H1 (cell line): ENCODE measurements at places on chromosomes 1 and 21. TPM values are rescaled to one million over a fixed set of nuclear protein-coding genes. Genes with fewer than 3 reads are reported as not detected.

GRCh38 chr1:112322983-112323678 is 72.9 kb upstream of the CTTNBP2NL start:
- no peak for DNase-seq
- no peak overlapping the region for H3K4me3 ChIP-seq
- H3K27ac ChIP-seq, result no peak overlapping the region
- H3K4me1 ChIP-seq, result no peaks in the 10 kb centered on the region
- no peaks in the 10 kb centered on the region for H3K36me3 ChIP-seq
- no peaks in the 10 kb centered on the region; the same call in 1 of the 2 replicates for H3K27me3 ChIP-seq

GRCh38 chr1:154955039-154955717 is 721 bp downstream of the PBXIP1 start:
- H3K4me1 ChIP-seq, result peaks cover 28% of the 10 kb centered on the region
- H3K27ac ChIP-seq, result peak overlapping the region; percentile 95
- H3K36me3 ChIP-seq, result peaks cover 8% of the 10 kb centered on the region; the same call in 1 of the 2 replicates
- DNase-seq, result no peak
- H3K4me3 ChIP-seq, result peak overlapping the region; percentile 71
- no peaks in the 10 kb centered on the region; the same call in 1 of the 2 replicates for H3K27me3 ChIP-seq

Gene PLA2G2D
- not detected in 2 replicates for total RNA-seq

DNA sequence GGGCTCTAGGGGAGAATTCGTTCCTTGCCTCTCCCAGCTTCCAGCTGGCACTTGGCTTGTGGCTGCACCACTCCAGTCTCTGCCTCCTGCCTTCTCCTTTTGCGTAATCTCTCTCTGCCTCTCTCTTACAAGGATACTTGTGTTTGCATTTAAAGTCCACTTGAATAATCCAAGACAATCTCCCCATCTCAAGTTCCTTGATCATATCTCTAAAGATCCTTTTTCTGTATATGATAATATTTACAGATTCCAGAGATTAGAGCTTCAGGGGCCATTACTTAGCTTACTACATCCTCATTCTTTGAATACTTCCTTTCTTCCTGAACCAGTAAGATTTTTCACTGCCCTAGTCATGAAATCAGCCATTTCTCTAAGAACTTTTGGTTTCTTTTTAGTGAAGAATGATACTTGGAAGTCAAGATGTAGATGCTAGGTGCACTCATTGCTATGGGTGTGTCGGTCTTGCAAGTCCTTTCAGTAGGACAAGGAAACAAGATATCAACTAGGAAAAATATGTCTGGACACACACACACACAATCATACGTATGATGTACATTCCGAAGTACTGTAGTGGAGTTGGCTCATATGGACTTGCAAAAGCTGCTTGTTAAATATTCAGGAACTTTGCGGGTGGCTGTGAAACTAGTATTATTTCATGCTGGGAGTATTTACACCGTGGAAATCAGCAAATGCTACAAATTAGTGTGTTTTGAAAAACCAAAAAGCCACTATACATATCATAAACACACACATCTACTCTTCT is 20.8 kb upstream of the RLF start:
- H3K27me3 ChIP-seq, result no peaks in the 10 kb centered on the region
- no peak overlapping the region for H3K27ac ChIP-seq
- H3K4me1 ChIP-seq, result no peaks in the 10 kb centered on the region
- no peak overlapping the region for H3K4me3 ChIP-seq
- no peak for DNase-seq

DNA sequence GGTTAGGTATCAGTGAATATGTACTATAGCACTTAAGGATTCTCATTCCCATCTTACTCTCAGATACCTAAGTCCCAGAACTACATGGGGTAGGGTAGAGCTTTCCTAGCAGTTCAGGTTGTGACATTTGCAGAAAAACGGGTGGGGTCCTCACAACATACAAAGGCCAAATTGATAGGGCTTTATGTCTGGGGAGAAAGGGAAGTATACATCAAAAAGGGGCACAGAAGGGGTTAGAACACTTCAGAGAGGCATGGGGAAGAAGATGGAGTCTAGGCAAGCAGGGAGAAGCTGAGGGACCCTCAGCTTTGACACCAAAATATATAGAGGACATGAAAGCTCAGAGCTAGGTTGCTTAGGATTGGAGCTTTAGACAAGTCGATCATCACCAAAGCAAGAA is 3.6 kb downstream of the UROD start:
- no peak for DNase-seq
- no peak overlapping the region for H3K4me3 ChIP-seq
- no peak overlapping the region for H3K27ac ChIP-seq
- 0 out of 2 replicates have a peak, but pooled peaks cover 3% of the 10 kb centered on the region for H3K36me3 ChIP-seq

GRCh38 chr1:18166929-18167328 is 59.3 kb downstream of the IGSF21 start:
- no peak overlapping the region for H3K4me3 ChIP-seq
- no peaks in the 10 kb centered on the region for H3K36me3 ChIP-seq
- no peak for DNase-seq
- peaks cover 3% of the 10 kb centered on the region for H3K4me1 ChIP-seq
- no peak overlapping the region for H3K27ac ChIP-seq

- no peak overlapping the region for H3K4me3 ChIP-seq
- H3K36me3 ChIP-seq, result no peaks in the 10 kb centered on the region
- no peaks in the 10 kb centered on the region for H3K27me3 ChIP-seq
- no peak overlapping the region for H3K27ac ChIP-seq
- no peaks in the 10 kb centered on the region for H3K4me1 ChIP-seq
Observed at GRCh38 chr1:221760911-221761310, 19.0 kb upstream of the DUSP10 start.

- DNase-seq, result no peak
- H3K27ac ChIP-seq, result no peak overlapping the region
- no peaks in the 10 kb centered on the region for H3K27me3 ChIP-seq
- no peaks in the 10 kb centered on the region for H3K4me1 ChIP-seq
- H3K36me3 ChIP-seq, result no peaks in the 10 kb centered on the region
Observed at GRCh38 chr1:89104687-89105086, 21.2 kb downstream of the GBP2 start.

- DNase-seq, result no peak
- no peaks in the 10 kb centered on the region for H3K36me3 ChIP-seq
- H3K4me3 ChIP-seq, result no peak overlapping the region
- no peaks in the 10 kb centered on the region for H3K4me1 ChIP-seq
- no peaks in the 10 kb centered on the region for H3K27me3 ChIP-seq
Observed at GRCh38 chr1:4674676-4675075, 20.3 kb downstream of the AJAP1 start.

- no peaks in the 10 kb centered on the region for H3K4me1 ChIP-seq
- H3K27ac ChIP-seq, result no peak overlapping the region
- no peak for DNase-seq
- H3K4me3 ChIP-seq, result no peak overlapping the region
Observed at GRCh38 chr1:37574834-37575480, 18.2 kb downstream of the DNALI1 start.

- H3K27me3 ChIP-seq, result no peaks in the 10 kb centered on the region
- H3K36me3 ChIP-seq, result no peaks in the 10 kb centered on the region
- H3K4me1 ChIP-seq, result peaks cover 11% of the 10 kb centered on the region
Observed at GRCh38 chr1:43207229-43207853, 35.2 kb downstream of the CFAP57 start.

DNA sequence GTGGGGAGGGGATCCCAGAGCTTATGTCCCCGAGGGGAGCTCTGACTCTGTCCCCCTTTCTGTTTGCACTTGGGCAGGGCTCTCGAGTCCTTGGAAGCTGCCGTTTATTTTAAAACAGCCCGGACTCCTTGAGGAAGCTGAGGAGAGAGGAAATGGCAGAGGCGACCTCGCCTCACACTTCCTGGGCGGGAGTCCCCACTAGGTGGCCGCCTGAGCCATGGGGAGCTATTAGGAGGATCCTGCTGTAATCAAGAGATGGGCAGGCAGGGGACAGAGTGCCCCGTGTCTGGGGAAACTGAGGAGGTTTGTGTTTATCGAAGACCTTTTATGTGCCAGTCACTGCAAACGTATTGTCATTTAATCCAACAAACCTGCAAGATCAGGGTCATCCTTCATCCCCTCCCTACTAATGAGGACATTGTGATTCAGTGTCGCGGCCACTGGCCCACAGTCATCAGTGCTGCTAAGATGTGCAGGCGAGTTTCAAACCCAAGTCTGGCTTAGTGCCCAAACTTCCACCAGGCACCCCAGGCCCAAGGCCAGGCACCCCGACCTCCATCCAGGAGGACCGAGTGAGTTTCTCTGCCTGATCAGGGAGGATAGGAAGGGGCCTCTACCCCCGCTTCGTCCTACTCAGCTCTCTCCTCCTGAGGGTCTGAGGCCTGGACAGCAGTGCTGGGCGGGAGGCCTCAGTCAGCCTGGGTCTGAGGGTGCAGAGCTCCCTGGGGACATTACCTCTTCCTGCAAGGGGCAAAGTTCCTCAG is 316.9 kb upstream of the VAMP3 start:
- no peaks in the 10 kb centered on the region for H3K27me3 ChIP-seq
- DNase-seq, result no peak
- no peak overlapping the region for H3K27ac ChIP-seq
- no peak overlapping the region for H3K4me3 ChIP-seq
- no peaks in the 10 kb centered on the region for H3K36me3 ChIP-seq

DNA sequence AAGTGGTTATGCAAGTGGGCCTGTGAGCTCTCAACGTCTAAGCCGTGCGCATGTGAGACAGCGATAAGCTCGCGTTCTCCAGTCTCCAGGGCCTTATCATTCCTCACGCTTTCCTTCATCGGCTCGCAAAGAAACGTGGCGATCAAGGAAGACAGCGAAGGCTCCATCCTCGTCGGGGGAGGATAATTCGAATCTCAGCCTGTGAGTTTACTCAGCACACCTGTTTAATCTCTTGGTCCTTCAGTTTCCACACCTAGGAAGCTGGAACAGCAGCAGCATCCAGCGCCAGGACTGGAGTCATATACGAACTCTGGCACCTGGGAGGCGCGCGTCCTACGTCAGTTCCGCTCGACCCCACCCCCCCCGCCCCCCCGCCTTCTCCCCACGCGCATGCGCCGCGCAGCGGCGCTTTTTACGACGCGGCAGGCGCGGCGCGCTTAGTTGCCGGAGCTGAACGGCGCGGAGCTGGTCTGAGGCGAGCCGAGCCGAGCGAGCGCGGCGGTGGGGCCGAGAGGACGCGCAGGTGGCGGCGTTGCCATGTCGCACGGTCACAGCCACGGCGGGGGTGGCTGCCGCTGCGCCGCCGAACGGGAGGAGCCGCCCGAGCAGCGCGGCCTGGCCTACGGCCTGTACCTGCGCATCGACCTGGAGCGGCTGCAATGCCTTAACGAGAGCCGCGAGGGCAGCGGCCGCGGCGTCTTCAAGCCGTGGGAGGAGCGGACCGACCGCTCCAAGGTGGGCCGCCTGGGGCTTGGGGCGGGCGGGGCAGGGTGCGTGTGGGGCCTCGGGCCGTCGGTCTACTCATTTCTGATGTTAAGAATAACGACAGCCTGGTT is at the start of gene PITHD1:
Gene PITHD1, plus strand, starts transcription at position 440 of the 836 bp plus-strand sequence. Its CDS starts 98 bp downstream, at position 538.
- H3K4me3 ChIP-seq, result peak within 1 kb of the TSS; percentile 98
- no peaks in the 10 kb centered on the region for H3K27me3 ChIP-seq
- DNase-seq, result peak; percentile 77
- no peaks in the 10 kb centered on the region for H3K36me3 ChIP-seq

GRCh38 chr1:7579016-7579415 is 192.1 kb upstream of the VAMP3 start:
- H3K4me1 ChIP-seq, result no peaks in the 10 kb centered on the region
- H3K36me3 ChIP-seq, result no peaks in the 10 kb centered on the region
- no peaks in the 10 kb centered on the region for H3K27me3 ChIP-seq
- DNase-seq, result no peak

DNA sequence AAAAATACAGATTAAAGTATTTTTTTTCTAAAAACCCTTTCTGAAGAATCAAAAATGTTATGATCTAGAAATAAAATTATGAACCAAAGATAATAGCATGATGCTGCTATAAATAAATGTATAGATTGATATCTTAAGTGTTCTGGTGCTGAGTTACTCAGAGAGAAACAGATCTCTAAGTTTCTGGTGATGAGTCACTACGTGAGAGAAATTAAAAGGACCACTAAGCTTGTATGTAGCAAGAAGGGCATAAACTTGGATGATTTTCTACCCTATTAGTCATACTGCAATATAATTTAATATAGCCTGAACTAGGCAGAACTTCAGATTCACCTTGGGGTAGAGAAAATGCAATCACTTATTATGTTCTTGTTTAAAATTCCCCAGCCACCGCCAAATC is 514.8 kb downstream of the AMY1C start:
- H3K4me3 ChIP-seq, result no peak overlapping the region
- no peaks in the 10 kb centered on the region for H3K27me3 ChIP-seq
- H3K27ac ChIP-seq, result no peak overlapping the region
- H3K36me3 ChIP-seq, result no peaks in the 10 kb centered on the region
